Body of pancreas (tissue), 4 donors: ENCODE measurements at places on chromosomes 12 and 14. TPM values are rescaled to one million over a fixed set of nuclear protein-coding genes. Genes with fewer than 3 reads are reported as not detected.

The RPS6KL1 gene
- 16.2 TPM for total RNA-seq

The CLEC4C gene
- total RNA-seq, result not detected

The GOLGA3 gene
- total RNA-seq, result 98.6 TPM

The ADAM21 gene
- total RNA-seq, result not detected

The ZBTB42 gene
- 21.8 TPM for total RNA-seq

The TAS2R14 gene
- total RNA-seq, result 4.9 TPM
